ENCODE measurements at places on chromosomes 7 and 10. TPM values are rescaled to one million over a fixed set of nuclear protein-coding genes. Genes with fewer than 3 reads are reported as not detected.

Gene PSPH
- 36.6 TPM for total RNA-seq

DNA sequence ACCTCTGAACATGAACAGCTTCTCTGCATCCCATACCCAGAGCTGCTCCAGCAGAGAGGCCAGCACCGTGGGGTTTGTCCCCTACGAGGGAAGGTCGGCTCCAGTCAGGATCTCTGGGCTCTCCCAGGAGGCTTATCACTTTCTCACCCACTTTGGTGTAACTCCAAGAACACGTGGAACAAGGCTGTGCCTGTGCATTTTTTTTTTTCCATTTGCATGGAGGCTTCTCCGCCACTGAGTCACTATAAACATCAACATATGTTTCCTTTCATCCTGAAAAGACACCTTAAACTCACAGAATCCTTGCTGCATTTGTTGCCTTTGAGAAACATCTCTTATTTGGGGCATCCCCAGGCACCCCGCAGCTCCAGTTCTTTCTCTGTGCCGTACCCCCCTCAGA lies 29.4 kb upstream of the ECHDC3 start:
- peaks cover 19% of the 10 kb centered on the region for H3K4me1 ChIP-seq
- H3K36me3 ChIP-seq, result no peaks in the 10 kb centered on the region
- peak overlapping the region; percentile 19 for H3K27ac ChIP-seq
- no peak overlapping the region for H3K4me3 ChIP-seq
- H3K27me3 ChIP-seq, result peaks cover 20% of the 10 kb centered on the region
- DNase-seq, result no peak

DNA sequence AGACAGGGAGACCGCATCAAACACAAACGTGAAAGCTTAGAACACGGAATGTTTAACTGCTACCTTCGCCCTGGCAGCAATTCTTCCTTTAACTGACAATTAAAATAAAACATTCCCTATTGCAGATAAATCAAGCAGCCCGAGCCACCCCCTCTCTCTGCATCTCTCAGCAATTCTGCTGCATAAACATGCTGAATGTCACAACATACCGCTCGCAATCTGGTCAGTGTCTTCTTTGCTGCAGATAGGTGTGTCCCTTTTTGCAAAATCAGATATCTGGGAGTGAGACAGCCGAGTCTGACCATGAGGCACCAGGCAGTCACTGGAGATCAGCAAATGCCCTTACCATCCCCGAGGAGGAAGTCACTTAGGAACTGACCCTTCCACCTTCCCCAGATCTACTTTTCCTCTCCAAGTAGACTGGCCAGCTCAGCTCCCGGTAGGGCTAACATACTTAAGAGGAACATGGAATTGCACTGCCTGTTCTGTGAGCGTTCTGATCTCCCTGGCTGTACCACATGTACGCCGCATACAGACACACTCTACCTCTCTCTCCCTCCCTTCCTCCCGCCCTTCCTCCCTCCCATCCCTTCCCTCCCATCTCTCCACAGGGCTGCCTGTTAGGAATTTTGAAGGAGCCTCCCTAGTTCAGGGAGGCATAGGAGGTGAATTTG lies at the start of gene FRMD4A:
Gene FRMD4A, minus strand, starts transcription at position 537 of the 674 bp plus-strand sequence.
- H3K36me3 ChIP-seq, result no peaks in the 10 kb centered on the region
- H3K4me3 ChIP-seq, result no peak within 1 kb of the TSS
- H3K27me3 ChIP-seq, result peaks cover 32% of the 10 kb centered on the region

DNA sequence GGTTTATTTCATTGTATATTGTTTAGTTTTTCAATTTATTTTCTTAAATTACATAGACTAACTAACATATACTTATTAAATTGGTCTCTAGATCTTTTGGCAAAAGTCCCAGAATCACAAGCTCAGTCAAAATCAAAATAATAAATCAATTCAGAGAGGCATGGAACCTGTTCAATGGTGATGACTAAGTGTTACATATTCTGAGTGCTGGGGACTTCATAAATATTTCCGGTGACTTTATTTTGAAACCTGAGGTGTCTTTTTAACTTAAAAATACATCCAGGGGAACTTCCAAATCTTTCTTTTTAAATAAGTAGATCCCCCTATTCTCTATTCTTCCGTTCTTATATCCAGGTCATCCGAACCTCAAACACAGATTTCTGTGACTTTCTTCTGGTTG lies 89.6 kb upstream of the ZNF804B start:
- H3K27me3 ChIP-seq, result no peaks in the 10 kb centered on the region
- DNase-seq, result no peak
- no peak overlapping the region for H3K4me3 ChIP-seq
- no peaks in the 10 kb centered on the region for H3K36me3 ChIP-seq
- H3K4me1 ChIP-seq, result peaks cover 7% of the 10 kb centered on the region

DNA sequence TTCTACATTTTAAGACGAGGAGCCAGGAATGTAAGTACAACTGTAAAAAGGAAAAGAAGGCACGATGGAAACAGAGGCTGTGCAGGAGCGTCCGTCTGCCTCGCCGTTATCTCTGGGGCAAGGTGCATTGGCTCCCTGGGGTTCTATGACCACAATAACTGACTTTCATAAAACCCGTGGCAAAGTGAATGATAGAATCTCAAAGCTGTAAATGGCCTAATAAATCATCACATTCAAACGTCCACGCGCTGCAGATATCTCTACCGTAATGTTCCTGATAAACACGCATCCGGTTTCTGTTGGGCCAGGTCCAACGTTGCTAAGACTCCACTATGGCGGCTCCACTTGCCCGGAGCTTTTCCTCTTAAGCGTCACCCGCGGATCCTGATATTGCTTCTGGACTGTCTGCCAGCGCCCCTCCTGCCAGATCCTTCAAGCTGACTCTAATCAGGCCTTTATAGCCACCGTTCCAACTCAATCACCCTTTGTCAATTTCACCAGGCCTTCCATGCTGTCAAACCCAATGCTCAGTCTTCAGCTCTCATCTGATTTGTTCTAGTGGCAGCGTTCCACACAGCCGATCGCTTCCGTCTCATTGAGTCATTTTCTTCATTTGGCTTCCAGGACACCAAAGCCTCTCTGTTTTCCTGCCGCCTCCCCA lies 265.6 kb upstream of the FOXK1 start:
- H3K4me1 ChIP-seq, result peaks cover 2% of the 10 kb centered on the region
- H3K36me3 ChIP-seq, result peaks cover 4% of the 10 kb centered on the region
- H3K27me3 ChIP-seq, result peaks cover 4% of the 10 kb centered on the region
- H3K4me3 ChIP-seq, result no peak overlapping the region
- no peak for DNase-seq
- H3K27ac ChIP-seq, result no peak overlapping the region

DNA sequence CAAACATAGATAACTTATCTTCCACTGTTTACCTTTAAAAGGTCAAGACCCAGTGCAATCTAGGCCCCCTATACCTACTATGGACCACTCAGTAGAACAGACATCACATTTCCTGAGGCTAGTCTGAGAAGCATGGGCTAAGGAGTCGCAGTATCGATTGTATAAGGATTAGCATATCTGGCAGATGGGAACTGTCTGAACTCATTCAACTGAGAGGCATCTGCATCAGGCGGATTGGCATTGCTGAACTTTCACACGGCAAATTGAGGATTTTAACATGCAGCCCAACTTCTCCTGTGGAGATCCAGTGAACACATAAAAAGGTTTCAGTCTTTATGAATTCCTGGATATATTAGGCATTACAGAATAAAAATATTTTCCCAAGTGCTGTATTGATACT lies 89.1 kb upstream of the LRGUK start:
- peaks cover 13% of the 10 kb centered on the region for H3K36me3 ChIP-seq
- no peak overlapping the region for H3K4me3 ChIP-seq
- peaks cover 5% of the 10 kb centered on the region for H3K4me1 ChIP-seq

- no peaks in the 10 kb centered on the region for H3K27me3 ChIP-seq
- DNase-seq, result no peak
- H3K4me1 ChIP-seq, result no peaks in the 10 kb centered on the region
Observed at GRCh38 chr7:88597941-88598425, 161.5 kb upstream of the ZNF804B start.

Data from progenitor cell of endocrine pancreas (in vitro differentiated cells).